Inflammatory macrophage treated with lipopolysaccharide for 1 hour (primary cell): ENCODE measurements at places on chromosomes 6 and 20.

DNA sequence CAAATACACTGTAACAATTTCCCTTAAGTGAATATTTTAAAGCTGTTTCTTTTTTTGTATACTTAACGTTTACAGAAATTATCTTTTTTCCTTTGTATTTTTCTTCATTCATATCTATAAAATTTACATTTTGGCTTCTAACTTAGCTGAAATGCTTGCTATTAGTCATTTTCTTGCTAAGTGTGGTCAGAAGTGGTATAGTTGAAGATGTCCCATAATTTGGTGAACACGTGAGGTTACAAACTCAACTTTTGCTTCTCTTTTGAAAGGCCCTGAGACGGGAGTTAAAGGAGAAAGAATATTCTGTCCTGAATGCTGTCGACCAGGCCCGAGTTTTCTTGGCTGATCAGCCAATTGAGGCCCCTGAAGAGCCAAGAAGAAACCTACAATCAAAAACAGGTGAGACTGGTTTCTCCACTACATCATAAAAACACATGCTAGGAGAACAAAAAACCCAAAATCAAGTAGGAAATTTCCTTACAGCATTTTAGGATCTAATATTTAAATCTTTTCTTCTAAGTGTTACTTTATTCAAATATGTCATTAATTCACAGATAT lies 445.0 kb downstream of the UTRN start:
- no peak for DNase-seq

GRCh38 chr20:1619861-1620444 lies at the start of gene SIRPB1:
Gene SIRPB1, minus strand, starts transcription at chr20:1620009. Its CDS starts 65 bp downstream, at chr20:1619944.
- DNase-seq = peak; percentile 58

DNA sequence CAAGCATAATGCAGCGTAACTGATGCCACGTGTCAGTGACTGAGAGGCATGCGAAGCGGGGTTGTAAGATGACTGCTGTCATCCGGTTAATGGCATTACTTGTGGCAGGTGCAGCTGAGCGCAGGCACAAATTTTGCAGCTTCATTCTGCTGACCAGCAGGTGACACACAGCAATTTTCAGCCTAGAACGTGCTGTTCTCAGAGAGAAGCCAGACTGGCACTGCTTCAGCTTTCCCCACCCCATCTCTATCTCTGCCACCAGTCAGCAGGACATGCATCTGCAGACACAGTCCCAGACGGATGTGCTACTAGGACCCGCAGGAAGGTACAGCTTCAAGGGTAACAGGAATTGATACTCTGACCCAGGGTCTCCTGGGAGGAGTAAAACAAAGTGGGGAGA lies 221.8 kb downstream of the KIF16B start:
- no peak for DNase-seq

DNA sequence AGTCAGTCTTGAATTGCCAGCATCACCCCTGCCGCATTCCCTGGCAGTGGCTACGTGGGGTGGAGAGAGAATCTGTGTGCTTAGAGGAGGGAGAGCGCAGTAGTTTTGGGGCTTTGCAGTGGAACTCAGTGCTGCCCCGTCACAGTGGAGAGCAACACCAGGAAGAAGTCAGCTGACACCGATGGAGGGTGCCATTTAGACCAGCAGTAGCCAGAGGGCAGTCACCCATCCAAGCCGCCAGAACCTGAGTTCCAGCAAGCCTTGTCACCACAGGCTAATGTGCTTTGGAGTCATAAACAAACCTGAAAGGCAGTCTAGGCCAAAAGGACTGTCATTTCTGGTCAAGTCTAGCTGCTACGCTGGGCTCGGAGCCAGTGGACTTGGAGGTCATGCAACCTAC lies 22.0 kb upstream of the PERP start:
- no peak for DNase-seq

DNA sequence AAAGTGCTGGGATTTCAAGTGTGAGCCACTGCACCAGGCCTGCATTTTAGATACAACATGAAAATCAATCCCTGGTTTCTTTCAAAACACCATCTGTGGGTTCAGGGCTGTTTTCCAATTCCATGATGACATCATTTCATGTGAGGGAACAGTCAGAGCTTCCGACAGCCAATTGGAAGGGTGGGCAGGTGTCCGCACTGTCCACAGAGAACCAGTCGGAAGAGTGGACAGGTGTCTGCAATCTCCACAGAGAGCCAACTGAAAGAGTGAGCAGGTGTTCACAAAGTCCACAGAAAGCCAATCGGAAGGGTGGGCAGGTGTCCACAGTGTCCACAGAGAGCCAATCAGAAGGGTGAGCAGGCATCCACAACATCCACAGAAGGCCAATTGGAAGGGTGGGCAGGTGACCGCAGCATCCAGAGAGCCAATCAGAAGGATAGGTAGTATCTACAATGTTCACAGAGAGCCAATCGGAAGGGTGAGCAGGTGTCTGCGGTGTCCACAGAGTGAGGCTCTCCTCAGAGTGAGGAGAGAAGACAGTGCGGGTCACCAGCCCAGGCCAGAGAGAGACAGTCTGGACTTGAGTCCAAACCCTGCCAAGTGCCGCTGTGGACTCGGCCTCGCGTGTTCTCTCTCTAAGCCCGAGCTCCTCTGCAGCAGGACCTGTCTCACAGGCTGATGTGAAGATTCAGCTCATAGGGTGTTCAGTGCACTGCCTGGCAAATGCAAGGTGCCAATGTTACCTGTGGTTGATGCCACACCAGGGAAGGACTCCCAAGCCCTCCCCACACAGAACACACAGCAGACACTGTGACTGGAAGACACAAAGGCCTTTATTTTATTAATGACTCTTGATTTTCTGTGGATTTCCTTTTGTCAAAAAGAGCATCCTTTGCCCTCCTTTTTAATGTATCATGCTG lies 57.3 kb downstream of the DLL1 start:
- no peak for DNase-seq

DNA sequence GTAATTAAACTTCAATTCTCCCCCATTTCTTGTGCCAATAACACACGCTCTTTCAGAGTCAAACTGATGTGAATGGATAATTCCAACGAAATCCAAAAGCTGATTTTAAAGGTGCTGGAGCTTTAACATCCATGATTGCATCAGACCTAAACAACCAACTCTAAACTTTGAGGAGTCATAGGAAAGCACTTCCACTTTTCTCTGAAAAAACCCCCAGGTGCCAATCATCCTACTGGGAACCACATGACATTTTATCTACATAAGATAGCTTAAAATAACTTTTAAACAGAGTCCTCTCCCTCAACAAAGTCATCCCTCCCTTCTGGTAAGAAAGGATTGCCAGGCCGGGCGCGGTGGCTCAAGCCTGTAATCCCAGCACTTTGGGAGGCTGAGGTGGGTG lies 167.7 kb upstream of the PDE10A start:
- DNase-seq = no peak

DNA sequence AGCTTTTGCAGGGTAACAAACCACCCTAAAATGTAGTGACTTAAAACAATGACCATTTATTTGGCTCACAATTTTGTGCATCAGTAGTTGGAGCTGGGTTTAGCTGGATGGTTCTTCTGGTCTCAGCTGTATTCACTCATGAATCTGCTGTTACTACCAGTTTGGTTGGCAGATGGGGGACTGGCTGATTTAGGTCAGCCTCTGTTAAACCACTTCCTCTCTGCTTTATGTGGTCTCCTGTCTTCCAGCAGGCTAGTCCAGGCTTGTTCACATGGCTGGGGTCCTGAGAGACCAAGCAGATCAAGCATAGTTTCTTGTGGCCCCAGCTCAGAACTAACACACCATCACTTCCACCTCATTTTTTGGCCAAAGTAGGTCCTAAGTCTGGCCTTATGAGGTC lies 67.2 kb upstream of the LAMP5 start:
- DNase-seq = no peak

GRCh38 chr6:98546376-98546775 lies 288.0 kb upstream of the POU3F2 start:
- DNase-seq = no peak

DNA sequence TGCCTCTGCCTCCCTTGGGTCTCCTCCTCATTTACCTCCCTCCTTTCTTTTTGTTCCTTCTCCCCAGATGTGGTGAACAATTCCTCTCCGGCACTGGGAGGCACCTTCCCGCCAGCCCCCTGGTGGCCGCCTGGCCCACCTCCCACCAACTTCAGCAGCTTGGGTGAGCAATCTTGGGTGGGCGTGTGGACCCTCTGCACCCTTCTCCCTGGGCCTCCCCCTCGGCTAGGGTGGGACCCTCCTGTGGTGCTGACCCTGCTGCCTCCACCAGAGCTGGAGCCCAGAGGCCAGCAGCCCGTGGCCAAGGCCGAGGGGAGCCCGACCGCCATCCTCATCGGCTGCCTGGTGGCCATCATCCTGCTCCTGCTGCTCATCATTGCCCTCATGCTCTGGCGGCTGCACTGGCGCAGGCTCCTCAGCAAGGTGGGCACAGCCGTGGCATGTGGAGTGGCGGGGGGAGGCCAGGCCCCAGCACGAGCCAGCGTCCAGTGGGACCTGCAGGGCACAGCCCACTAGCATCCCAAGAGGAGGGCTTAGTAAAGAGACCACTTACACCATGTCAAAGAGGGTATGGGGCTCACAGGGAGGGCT lies 8.8 kb downstream of the DDR1 start:
- DNase-seq = no peak

DNA sequence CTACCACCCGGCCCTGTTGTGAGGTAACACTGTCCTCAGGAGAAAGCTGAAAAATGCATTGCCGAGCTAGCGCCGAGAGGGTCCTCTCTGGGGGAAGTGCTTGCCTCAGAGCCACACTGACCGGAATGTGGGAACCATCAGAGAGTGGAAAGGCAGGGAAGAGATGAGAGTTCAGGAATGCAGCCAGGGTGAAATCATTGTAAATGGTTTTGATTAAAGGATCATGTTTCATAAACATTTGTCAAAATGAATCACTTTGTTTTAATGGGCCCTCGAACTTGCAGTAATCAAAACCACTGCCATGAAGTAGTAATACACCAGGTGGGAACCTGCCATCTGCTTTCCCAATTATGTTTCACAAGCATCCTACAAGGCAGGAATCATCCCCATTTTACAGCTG lies 16.9 kb upstream of the IL17F start:
- no peak for DNase-seq

- no peak for DNase-seq
Observed at GRCh38 chr6:4371207-4371921, 236.0 kb upstream of the ECI2 start.

DNA sequence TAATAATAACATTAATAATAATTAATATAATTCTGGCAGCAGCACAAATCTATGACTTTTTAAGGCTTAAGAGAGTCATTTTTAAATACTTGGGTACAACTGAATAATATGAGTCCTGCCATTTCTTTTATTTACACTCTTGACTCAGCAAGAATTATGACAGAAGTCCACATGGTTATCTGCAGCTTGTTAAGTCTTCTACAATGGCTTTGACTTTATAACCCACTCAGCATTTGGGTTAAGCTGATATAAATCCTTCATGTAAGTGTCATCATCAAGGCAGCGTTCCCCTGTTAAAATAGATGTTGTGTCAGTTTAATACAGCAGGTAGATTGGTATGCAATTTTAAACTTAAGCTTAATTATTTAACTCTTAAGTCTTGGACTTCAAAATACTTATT lies 131.7 kb downstream of the ARHGAP18 start:
- no peak for DNase-seq

- DNase-seq = no peak
Observed at GRCh38 chr6:9087470-9087869, 652.1 kb upstream of the SLC35B3 start.

DNA sequence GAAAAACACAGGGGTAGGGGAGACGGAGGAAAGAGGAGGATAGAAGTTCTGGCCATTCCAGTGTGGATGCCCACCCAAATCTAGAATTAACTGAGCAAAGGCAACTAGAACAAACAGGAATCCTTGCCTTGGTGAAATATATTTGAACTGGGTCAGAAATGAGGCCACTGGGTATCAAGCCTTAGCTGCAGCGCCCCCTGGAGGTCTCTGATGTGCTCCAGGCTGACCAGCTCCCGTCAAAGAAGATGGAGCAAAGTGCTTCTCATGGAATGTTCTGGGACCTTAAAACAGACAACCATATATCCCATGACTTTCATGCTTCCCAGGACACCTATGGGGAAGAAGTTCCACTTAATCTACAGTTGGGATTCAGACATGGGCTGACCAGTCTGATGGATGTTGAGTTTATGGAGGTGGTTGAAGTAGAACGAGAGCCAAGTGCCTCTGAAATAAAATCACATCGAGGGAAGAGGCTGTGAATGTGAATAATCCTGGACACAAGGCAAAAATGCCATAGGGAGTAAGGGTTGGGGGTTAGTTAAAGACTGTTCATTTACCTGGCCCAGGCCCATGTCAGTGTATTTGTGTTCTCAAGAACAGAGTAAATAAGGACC lies 50.4 kb downstream of the HLA-DPB1 start:
- DNase-seq = peak; percentile 48

GRCh38 chr20:43140726-43141125 lies 49.0 kb downstream of the PTPRT start:
- no peak for DNase-seq

DNA sequence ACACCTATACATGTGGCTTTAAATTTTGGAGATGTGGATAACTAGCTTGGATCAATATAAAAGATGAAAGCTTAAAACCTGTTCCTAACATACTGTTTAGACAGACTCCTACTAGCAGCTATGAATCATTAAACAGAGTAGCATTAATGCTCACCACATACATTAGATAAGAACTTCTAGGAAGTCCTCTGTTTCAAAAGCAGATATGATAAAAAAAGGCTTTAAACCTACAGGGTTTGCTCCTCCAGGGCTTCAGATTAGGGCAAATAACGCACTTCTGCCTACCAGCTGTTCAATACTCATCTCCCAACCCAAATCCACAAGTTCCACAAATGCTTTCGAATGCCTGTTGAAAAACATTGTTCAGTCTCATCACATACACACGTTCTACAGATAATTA lies 1.5 kb downstream of the REPS1 start:
- peak; percentile 29 for DNase-seq

DNA sequence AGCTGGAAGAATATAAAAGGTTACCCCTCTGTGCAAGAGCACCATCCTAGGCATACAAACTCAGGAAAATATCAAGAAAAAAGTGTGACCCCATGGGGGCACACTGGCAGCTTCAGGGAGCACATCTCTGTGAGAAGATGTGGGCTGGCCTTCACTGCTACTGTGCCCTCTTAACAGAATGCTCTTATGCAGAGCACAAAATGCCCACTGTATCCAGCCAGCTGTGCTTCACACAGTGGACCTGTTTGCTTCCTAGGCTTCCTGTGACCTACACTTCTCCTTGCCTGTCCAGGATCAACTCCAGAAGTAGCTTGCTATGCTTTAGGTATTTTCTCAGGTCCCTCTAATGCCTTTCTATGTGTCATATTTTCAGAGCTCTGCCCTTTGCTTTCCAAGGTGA lies 380.2 kb upstream of the MMS22L start:
- no peak for DNase-seq

- no peak for DNase-seq
Observed at GRCh38 chr20:59437601-59438031, 137.2 kb downstream of the EDN3 start.

DNA sequence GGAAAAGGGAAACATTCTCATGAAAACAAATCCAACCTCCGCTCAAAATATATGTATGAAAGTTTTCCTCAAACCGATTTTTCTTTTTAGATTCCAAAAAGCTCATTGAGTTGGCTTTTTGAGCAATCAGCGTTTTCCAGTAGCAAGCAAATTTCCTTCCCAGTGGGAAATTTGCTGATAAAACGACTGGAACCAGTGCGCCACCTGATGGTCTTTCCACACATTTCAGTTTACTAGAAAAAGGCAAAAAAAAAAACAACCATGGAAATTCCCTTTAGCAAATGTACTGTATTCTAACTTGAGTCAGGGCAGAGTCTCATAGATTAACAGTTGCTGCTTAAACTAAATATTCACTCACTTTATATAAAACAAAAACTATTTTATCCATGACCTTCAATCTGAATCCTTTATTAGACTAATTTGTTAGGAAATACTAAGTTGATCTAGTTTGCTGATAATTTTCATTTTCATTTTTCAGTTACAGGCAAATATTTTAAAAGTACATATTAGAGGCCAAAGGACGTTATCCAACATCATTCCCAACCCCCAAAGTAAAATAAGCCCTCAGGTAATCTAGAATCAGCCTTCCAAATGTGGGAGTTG lies 271.5 kb downstream of the FOXA2 start:
- DNase-seq = peak; percentile 59
